ENCODE measurements at places on chromosomes 16 and 17.

DNA sequence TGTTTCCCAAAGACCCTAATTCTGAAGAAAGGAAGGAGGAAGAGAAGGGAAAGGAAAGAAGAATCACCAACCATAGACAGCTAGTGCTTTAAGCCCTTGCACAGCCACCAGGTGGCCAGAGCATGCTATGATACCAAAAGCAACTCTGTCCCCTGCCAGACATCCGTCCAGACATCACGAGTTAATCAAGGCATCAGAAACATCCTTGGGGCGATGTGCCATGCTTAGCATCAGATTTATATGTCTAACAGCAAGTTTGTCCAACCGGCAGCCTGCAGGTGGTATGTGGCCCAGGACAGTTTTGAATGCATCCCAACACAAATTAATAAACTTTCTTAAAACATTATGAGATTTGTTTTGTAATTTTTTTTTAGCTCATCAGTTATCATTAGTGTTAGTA, 2.9 kb upstream of the CRYBA1 start:
- no peak for DNase-seq

GRCh38 chr16:61595605-61596004, 440.6 kb downstream of the CDH8 start:
- DNase-seq, result no peak

DNA sequence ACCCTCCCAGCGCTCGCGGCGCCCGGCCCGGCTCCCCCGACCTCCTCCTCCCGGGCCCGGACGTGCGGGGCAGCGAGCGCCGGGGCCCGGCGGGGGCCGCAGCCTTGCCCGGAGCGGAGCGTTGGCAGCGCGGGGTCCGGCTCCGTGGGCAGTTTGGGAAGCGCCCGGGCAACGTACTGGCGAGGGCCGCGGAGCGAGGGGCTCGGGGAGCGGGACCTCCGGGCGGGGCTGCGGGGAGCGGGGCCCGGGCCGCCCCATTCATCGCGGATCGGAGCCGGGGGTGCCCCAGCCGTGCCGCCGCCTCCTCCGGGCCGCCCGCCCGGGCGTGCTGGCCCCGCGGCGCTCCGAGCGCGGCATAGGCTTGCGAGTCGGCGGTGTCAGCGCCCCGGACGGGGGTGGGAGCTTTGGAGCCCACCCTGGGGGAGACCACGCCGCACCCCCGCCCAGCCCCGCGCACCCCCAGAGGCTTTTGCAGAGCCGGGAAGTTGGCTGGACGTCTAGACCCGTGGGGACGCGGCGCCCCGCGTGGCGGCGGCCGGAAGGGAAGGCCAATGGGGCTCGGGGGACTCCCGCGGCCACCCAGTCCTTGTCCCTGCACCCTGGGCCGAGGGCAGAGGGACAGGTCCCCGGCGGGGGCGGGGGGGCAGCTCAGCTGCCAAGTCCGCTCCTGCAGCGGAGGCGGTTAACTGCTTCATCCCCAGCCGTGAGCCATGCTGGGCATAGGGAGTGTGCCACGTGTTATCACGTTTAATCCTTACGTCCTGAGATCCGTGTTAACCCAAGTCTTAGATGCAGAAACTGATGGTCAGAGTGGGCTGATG, 852 bp downstream of the ZNF469 start:
- DNase-seq, result no peak

GRCh38 chr17:77800816-77801215, 157.7 kb upstream of the TNRC6C start:
- DNase-seq, result no peak

DNA sequence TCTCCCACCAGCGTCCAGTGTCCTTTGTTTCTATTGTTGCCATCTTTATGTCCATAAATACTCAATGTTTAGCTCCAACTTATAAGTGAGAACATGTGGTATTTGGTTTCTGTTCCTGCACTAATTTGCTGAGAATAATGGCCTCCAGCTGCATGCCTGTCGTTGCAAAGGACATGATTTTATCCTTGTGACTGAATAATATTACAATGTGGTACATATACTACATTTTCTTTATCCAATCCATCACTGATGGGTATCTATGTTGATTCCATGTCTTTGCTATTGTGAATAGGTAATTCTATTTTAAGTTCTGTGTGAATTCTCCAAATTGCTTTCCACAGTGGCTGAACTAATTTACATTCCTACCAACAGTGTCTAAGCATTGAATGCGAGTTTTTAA, 578.6 kb upstream of the CA10 start:
- DNase-seq, result no peak

DNA sequence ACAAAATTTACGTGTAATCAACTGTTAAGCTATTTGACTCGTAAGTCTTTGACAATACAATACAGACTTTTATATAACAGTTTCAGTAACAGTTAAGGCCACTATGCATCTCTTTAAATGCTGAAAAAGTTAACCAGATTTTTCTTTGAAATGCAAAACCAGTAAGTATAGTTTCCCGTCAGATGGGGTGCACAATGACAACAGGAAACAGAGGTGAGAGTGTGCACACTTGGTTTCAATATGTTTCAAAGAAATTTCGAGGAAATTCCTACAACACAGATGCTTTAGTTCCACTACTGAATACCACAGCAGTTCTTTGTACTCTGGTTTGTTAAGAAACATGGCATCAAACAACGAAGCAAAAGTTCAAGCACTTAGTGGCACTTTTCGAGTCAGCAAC, 48.4 kb downstream of the RNF157 start:
- no peak for DNase-seq

GRCh38 chr17:32551186-32551955, 64.6 kb downstream of the CDK5R1 start:
- DNase-seq, result no peak

DNA sequence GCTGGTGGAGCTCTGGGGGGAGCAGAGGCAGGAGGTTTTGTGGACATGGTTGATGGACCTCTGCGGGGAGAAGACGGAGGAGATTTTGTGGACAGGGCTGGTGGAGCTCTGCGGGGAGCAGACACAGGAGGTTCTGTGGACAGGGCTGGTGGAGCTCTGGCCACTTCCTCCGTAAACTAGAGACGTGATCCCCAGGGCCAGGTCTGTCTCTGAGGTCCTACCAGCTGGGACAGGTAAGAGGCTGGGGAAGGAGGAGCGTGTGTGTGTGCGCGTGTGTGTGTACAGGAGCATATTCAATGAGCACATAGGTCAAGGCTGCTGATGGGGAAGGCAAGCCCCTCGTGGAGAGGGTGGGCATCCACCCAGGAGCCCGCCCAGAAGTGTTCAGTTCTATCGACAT, 20.6 kb downstream of the RPH3AL start:
- no peak for DNase-seq

GRCh38 chr16:22252317-22252716, 44.9 kb upstream of the POLR3E start:
- no peak for DNase-seq

DNA sequence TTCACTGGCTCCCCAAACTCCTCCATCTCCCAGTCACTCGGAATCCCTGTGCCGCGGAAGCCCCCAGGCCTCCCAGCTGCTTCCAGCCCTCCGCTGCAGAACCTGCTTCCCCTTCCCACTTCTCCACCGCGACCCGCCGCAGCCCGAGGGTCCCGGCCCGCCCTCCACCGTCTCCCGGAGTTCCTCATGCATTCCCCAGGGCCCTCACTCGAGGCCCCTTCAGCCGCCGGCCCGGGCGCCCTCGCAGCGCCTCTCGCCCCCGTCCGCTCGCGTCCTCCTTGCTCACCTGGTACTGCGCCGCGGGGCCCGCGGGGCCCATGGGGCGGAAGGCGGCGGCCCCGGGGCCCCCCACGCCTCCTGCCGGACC, 329 bp downstream of the SMARCD2 start:
- no peak for DNase-seq

GRCh38 chr16:48635199-48635718, 25.3 kb upstream of the N4BP1 start:
- no peak for DNase-seq

DNA sequence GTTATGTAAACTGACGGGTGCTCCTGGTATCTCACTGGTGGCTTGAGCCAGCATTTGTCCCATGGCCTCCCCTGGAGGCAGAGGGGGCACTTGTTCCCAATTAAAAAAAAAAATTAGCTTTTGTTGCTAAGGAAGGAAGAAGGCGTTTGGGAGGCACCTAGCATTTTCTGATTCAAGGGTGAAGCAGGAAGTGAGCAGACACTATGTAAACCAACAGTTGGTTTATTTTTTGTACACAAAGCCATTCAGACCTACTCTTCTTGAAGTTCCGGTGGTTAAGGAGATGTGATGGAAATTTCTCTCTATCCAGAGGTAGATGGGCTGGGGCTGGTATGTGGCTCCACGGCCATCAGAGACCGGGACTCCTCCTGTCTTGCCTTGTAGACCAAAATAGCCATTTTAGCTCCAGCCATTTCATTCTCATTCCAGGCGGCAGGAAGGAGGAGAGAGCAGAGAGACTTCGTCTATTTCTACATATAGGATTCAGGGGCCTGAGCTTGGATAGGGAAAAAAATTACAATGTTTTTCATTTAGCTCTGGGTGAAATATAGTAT, 103.0 kb downstream of the SNX29 start:
- no peak for DNase-seq

DNA sequence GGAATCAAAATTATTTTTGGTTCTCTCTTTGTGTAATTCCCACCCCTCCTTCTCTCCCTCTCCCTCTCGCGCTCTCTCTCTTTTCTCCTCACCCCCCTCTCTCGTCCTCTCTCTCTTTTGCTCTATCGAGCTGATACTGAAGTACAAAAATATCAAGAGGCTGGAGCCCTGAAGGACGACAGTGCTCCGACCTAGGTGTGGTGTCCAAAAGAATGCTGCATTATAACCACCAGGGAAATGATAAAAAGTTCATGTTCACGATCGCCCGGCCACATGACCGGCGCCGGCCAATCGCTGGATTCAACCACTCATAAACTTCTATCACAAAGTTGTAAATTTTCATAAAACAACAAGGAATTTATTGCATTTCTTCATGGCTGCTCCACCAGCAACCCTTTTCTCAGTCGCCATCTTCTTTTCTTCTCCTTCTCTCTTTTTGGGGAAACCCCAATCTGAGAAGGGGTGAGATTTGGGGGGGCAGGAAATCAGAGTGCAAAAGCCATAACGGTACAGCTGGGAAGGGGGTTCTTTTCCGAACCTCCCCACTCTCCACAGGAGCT, at the start of gene HOXB6:
HOXB6 (minus strand) TSS at position 217 of the 560 bp plus-strand sequence. CDS start 6,836 bp downstream, outside the sequence.
- DNase-seq, result no peak
